ENCODE measurements at places on chromosomes 3 and 15.

DNA sequence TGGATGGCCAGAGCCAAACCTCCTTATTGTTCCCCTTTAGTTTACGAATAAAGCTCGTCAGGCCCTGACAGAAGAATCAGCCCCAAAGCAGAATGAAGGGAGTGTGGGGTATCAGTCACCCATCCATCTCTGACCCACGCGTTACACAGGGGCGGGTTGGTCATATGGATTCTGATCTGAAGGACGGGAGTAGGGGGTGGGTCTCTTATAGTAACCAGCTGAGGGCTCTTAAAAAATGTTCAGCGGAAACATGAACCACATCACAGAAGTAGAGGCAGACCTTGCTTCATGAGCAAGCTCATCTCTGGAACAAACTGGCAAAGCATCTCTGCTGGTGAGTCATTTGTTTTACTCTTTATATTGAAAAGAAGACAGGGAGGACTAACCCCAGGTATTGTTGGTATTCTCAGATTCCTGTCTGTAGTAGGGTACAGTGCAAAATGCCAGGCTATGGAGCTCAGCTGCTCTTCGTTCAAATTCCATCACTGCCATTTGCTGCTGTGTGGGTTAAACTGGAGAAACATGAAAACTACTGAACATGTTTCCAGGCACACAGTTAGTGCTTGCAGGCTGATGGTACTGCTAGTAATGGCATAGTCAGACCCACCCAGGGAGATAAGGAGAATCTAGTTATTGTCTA, at the start of gene CXCR6:
Gene CXCR6, plus strand, starts transcription at position 258 of the 640 bp plus-strand sequence. CDS start 3,018 bp downstream, outside the sequence.
- DNase-seq: peak; percentile 79

- DNase-seq: no peak
Measured at GRCh38 chr3:83514130-83514914, 1444.5 kb upstream of the CADM2 start.

DNA sequence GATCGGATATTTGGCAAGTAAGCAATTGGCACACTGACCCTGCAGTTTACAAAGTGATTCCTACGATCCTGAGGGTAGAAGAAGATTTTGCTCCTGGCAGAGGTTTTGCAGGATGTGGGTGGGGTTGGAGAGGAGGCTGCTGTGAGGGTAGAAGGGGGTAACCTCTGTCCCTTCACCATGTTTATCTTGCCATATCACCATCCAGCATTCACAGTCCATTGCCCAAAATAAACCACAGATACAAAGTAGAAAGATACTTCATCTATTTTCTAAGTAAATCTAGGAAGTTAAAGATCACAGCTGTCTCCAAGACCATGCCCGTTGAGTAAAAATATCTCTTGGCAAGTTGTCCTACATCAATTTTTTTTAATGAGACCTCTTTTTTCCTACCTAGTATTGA, 51.6 kb downstream of the LIPC start:
- DNase-seq: no peak

- no peak for DNase-seq
Measured at GRCh38 chr3:155190691-155191090, 102.8 kb downstream of the STRIT1 start.

GRCh38 chr15:86849136-86849535, 769.5 kb downstream of the AGBL1 start:
- DNase-seq: no peak

GRCh38 chr3:186166036-186166435, 57.1 kb upstream of the ETV5 start:
- no peak for DNase-seq

- DNase-seq: no peak
Measured at GRCh38 chr15:71452893-71453292, 337.6 kb downstream of the THSD4 start.

GRCh38 chr15:66306381-66306780, 13.0 kb downstream of the DIS3L start:
- DNase-seq: no peak

DNA sequence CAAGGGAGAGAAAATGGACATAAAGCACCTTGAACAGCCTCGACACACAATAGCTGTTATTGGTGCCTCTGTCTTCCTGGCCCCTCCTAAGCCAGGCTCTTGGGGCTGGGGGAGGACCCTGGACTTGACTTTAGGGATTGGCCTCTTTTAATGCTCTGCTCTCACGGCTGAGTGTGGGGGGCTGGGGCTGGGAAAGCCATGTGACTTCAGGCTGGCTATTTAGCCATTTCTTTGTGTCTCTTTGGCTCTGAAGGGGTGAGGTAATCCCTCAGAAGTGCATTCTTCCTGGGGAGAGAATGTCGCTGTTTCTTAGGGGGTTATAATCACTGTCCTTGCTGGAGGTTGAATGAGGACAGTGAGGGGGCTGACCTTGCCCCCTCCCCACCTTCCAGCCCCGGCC, 26.2 kb downstream of the MAGEF1 start:
- no peak for DNase-seq

DNA sequence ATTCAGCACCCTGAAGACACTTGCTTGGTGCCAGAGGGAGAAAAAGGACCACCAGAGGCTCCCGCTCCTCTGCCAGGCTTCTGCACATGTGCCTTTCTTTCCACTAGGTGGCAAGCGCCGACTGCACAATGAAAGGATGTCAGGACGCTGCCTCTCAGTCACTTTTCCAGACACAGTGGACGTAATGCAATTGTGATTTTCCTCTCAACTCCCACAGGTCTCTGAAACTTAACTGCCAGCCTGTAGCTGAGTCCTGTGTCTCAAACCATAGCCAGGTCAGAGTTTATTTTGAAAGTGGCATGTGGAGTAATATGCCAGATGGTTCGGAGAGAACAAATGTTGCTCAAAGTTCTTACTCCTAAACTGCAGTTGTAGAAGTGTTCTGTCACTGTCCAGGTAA, 162.9 kb downstream of the ITPR1 start:
- DNase-seq: no peak

GRCh38 chr3:124751501-124751900, 21.2 kb downstream of the UMPS start:
- DNase-seq: no peak

- DNase-seq: no peak
Measured at GRCh38 chr15:50880651-50881114, 27.8 kb upstream of the AP4E1 start.

- DNase-seq: no peak
Measured at GRCh38 chr3:52247409-52248164, 2.0 kb downstream of the PPM1M start.

DNA sequence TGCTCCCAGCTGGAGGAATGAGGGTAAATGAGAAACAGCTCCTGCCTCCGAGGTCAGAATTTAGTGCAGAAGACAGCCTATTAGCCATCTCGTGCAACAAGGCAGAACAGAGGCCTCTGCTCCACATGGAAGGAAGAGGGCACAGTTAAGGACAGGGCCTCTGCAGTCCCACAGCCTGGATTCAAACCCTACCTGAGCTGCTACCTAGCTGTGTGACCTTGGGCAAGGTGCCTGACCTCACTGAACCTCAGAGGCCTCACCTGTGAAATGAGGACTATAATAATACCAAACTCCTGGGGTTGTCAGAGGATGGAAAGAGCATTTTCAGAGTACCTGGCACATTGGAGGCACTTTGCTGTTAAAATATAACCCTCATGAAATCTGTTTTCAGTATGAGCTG, 285.7 kb upstream of the CTNNB1 start:
- no peak for DNase-seq

- DNase-seq: no peak
Measured at GRCh38 chr15:87746333-87746732, 510.2 kb downstream of the NTRK3 start.

- no peak for DNase-seq
Measured at GRCh38 chr15:57251941-57252340, 124.4 kb upstream of the CGNL1 start.

GRCh38 chr3:52555056-52555455, 18.7 kb downstream of the UQCC5 start:
- DNase-seq: no peak

DNA sequence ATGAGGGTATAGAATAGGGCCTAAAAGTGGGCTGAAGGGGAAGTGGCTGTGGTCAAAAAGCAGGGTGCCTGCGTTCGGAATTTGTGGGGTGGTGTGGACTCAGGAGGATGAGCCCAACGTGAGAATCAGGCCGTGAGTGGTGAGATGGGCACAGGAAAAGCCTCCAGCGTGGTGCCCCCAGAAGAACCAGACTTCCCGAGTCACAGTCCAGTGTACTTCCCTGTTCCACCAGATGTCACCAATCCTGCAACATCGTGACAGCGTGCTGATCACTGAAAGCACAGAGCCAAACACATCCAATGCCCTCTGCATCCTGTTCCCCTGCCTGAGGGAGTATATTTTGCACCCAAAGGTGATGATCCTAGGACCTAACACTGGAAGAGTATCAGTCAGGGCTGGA, 20.8 kb upstream of the ACAN start:
- no peak for DNase-seq

GRCh38 chr15:43930556-43930955, 103.8 kb downstream of the WDR76 start:
- DNase-seq: no peak

DNA sequence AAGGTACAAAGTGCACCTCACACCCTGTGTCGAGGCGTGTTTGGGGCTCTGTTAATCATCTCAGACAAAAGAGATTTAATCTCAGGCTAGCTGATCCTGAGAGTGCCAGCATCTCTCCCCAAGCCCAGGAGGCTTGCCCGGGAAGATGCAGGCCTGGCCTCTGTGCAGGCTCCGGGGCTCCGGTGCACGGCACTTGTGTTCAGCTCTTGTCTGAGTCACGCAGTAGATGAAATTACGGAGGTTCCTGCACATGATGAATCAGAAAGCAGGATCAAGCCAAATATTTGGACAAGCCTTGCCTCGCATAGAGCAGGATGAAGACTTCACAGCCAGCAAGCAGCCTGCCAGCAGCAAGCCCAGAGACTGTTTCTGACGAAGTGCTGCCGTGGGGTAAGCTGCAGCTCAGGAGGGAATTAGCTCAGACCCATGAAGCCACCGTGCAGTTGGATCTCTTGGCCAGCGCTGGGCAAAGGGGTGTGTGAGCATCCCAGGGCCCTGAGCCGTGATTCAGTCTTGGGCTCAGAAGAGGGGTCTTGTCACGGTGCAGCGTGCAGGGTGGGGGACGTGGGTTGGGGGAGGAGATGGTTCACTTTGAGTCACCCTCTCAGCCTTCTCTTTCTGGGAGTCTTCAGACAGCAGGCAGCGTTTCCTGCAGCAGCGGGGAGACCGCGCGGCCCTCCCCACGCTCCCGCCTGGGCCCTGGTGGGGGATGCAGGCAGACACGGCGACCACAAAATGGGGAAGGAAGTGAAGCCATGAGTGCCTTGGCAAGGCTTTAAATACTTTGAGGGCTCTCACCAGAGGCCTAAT, 89.2 kb upstream of the MEF2A start:
- peak; percentile 13 for DNase-seq

DNA sequence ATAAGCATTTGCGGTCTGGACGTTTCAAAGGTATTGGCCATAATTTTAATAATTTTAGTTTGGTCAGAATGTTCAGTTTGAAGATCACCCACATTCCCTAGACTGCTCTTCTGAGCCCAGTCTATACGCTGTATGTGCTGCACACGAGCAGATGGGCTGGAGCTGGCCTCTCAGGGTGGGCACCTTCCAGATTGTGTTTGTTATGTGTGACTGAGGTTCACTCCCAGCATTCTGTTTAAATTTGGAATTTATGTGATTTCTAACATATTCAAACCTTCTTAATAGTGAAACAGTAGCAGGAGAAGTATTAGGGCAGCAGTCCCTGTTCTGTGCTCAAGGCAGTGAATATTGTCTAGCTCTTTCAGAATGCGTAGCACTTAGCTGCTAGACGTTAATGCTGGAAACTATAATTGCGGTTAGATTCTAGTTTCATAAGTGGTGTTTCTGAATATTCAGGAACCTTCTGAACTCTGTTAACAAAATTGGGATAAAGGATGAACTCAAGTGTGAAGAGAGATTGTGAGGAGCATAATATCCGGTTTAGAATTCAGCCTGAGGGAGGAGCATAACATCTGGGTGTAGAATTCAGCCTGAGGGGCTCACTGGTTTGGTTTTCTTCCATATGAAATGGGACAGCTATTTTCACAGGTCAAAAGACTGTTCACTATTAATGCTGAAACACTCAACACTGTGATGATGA, 68.6 kb upstream of the RPL35A start:
- DNase-seq: no peak

- DNase-seq: no peak
Measured at GRCh38 chr3:65924762-65925161, 114.0 kb downstream of the MAGI1 start.

- DNase-seq: no peak
Measured at GRCh38 chr3:141020143-141020830, 30.9 kb upstream of the SPSB4 start.

DNA sequence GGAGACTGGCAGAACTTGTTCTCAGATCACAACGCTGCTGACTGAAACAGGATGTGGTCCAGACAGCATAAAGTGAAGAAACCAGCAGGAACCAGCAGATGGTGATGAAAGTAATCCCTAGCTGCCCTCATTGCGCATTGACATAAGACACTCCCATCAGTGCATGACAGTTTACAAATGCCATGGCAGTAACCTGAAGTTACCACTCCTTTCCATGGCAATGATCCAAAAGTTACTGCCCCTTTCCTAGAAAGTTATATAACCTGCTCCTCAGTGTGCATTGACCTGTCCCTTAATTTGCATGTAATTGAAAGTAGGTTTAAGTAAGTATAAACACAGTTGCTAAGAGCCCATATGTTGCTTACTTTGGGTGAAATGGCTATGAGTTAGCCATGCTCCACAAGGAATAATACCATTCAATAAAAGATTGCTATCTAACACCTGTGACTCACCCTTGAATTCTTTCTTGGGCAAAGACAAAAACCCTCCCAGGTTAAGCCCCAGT, 149.1 kb upstream of the CD96 start:
- peak; percentile 64 for DNase-seq

DNA sequence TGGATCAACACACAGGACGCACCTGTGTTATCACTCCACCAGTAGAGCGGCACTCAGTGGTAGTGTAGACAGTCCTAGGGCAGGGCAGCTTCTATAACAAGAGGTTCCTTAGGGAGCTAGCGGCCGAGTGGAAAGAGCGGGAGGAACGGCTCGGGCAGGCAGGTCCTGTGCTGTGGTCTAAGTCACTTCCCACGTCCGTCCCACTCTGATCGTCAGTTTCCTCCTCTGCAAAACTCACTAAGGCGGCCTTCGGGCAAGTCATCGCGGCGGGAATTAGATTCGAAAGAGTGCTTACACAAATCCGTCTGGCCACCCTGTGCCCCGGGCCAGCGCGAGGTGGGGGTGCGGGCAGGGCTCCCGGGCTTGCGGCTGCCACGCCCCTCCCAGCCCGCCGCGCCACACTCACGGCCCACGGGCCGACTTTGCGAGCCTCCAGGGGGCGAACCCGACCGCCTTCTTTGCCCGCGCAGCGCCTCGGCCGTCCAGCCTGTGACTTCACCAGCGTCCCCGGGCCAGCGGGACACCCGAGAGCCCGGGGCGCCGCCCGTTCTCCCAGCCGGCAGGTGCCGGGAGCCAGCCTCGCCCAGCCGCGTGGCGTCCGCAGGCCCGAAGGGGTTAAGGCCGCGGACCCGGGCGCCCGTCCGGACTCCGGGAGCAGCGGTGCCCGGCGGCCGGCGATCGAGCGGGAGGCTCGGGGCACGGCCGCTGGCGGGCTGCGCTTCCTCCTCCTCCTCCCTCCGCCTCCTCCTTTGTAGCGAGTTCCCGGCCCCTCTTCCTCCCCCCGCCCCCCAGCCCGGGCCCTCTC, 416 bp upstream of the CORO2B start:
- no peak for DNase-seq

- no peak for DNase-seq
Measured at GRCh38 chr3:186432189-186432588, 70.2 kb upstream of the DGKG start.

GRCh38 chr3:64163755-64164148, 61.5 kb downstream of the PRICKLE2 start:
- DNase-seq: no peak

All from CD4-positive, alpha-beta T cell treated with Interleukin-2 at 100 ng/mL for 4 hours (primary cell).